ENCODE measurements at places on chromosomes 3 and 15.

DNA sequence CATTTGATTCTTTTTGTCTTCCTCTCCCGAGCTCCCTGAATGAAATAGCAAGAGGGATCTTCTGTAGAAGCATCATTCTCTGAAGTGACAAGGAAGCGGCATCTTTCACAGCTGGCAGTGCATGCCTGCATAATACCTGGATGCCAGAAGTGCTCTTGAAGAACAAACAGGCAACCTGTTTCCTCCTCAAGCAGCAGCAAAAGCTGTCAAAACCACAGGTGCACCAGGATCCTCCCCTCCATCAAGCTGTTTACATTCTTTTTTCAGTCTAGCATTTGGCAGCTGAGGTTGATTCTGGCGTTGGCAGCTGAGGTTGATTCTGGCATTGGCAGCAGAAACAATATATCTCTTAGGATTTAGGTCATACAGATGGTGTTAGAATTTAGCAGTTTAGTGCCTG lies 979.0 kb downstream of the TUSC7 start:
- DNase-seq: no peak
- no peaks in the 10 kb centered on the region for H3K27me3 ChIP-seq
- H3K27ac ChIP-seq: no peak overlapping the region
- no peak overlapping the region for H3K4me3 ChIP-seq
- no peaks in the 10 kb centered on the region for H3K36me3 ChIP-seq
- no peaks in the 10 kb centered on the region for H3K4me1 ChIP-seq

- no peaks in the 10 kb centered on the region for H3K4me1 ChIP-seq
- H3K27me3 ChIP-seq: no peaks in the 10 kb centered on the region
- no peak overlapping the region for H3K4me3 ChIP-seq
- peak overlapping the region; percentile 69 for H3K27ac ChIP-seq
These were observed 101.0 kb upstream of the CPNE4 start for GRCh38 chr3:132135628-132136333.

GRCh38 chr15:100211855-100212850 lies 129.6 kb downstream of the ADAMTS17 start:
- DNase-seq: no peak
- peaks cover 14% of the 10 kb centered on the region for H3K4me1 ChIP-seq
- no peaks in the 10 kb centered on the region for H3K27me3 ChIP-seq
- no peaks in the 10 kb centered on the region for H3K36me3 ChIP-seq
- H3K4me3 ChIP-seq: no peak overlapping the region

GRCh38 chr15:83200589-83200988 lies 7.0 kb downstream of the HDGFL3 start:
- no peaks in the 10 kb centered on the region for H3K27me3 ChIP-seq
- no peak overlapping the region for H3K27ac ChIP-seq
- H3K4me1 ChIP-seq: peaks cover 23% of the 10 kb centered on the region
- no peak for DNase-seq
- no peaks in the 10 kb centered on the region for H3K36me3 ChIP-seq
- H3K4me3 ChIP-seq: no peak overlapping the region

GRCh38 chr3:135915206-135915605 lies 50.3 kb upstream of the PPP2R3A start:
- H3K4me1 ChIP-seq: peaks cover 5% of the 10 kb centered on the region
- DNase-seq: no peak
- H3K36me3 ChIP-seq: no peaks in the 10 kb centered on the region
- H3K27me3 ChIP-seq: no peaks in the 10 kb centered on the region
- H3K27ac ChIP-seq: no peak overlapping the region

DNA sequence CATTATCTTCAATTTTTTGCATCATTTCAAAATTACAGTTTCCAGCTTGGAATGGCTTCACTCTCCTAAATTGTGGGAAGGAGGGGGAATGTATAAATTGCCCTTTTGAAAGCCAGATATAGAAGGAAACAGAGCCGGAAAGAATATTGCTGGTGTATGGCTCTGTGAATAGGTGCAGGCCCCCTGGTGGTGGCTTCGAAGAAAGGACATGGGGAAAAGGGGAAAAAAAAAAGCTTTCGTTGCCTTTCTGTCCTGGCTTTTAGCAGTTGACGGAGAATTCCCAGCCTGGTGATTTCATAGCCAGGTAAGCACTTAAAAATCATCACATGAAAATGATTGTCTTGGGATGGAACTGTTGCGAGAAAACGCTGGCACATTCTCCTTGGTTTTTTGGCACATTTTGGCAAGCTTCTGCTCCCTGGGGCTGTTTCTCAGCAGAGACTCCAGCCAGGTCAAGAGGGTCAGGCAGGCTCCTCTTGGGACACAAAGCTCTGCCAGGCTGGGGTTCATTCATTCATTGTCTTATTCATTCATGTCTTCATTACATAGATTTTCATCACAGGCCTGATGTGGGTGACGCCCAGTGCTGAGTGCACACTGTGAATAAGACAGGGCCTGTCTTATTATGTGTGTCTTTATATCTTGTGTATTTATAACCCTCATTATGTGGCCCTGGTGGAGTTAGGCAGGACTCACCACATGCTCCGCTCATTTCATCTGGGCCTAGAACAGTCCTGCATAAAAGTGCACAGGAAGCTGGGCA lies 300.0 kb upstream of the TPM1 start:
- no peak for DNase-seq
- peaks cover 35% of the 10 kb centered on the region for H3K4me1 ChIP-seq
- peak overlapping the region; percentile 59 for H3K27ac ChIP-seq
- H3K36me3 ChIP-seq: peaks cover 11% of the 10 kb centered on the region

DNA sequence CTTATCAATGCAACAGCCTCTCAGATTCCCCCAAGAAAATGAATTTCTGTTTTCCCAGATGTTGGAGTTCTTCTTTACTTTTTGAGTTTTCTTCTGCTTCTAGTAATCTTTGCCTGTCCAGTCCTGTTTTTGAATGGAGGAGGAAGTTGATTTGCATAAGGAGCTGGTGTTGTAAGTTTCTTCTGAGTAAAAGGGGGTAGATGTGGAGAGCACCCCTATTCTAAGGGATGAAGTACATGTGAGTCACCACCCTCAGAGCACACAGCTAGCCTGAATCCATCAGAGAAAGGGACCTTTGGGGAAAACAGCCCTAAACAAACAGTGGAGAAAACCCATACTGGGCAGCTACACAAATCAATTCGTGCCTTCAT lies 34.5 kb downstream of the ACAA1 start:
- no peaks in the 10 kb centered on the region for H3K36me3 ChIP-seq
- DNase-seq: no peak
- H3K27ac ChIP-seq: no peak overlapping the region

DNA sequence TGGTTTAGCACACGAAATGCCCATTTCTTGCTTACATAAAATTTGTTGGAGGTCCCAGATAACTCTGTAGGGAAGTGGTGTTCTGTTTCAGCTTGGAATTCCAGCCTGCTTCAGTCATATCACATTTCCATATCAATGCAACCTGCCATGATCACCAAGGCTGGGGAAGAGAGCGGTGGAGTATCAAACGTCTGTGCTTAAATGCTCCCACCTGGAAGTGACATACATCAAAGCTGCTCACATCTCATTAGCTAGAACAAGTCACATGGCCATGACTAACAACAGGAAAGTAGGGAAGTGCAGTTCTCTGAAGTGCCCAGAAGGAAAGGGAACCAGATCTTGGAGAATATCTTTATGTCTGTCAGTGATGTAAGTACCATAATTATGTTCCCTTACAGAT lies 130.2 kb upstream of the CFAP20DC start:
- H3K27me3 ChIP-seq: no peaks in the 10 kb centered on the region
- no peak overlapping the region for H3K4me3 ChIP-seq
- no peak overlapping the region for H3K27ac ChIP-seq
- H3K4me1 ChIP-seq: no peaks in the 10 kb centered on the region

DNA sequence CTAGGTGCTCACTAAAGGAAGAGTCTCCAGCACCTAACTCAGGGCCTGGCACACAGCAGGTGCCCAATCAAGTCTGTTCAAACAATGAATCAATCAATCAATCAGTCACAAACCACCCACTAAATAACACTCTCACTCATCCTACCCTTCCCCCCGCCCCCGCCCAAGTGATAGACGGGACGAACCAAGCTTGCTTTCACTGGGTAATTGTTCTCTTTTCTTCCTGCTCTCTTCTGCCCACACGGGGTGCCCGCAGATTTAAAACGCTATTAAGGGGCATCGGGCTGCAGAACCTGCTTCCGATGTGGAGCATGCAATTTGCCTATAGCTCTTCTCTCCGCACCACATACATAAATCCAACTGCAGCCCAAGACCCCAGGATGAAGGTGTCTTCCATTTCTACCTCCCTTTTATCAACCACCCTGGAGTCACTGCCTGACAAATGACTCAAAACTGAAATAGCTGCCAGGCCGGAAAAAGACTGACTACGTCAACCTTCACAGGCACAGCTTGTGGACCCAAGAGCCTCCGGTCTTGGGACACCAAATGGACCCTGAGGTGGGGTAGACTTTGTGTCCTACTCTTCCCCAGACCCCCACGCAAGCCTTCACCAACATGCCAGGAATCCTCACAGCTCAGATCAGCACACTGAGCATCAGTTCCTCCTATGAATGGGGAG lies 1.7 kb downstream of the KLHL25 start:
- H3K27me3 ChIP-seq: no peaks in the 10 kb centered on the region
- DNase-seq: no peak
- peak overlapping the region; percentile 98 for H3K4me3 ChIP-seq
- peaks cover 27% of the 10 kb centered on the region for H3K4me1 ChIP-seq
- no peak overlapping the region for H3K27ac ChIP-seq

- no peak overlapping the region for H3K27ac ChIP-seq
- H3K27me3 ChIP-seq: no peaks in the 10 kb centered on the region
- DNase-seq: no peak
These were observed 55.0 kb downstream of the PRICKLE2 start for GRCh38 chr3:64170270-64170669.

DNA sequence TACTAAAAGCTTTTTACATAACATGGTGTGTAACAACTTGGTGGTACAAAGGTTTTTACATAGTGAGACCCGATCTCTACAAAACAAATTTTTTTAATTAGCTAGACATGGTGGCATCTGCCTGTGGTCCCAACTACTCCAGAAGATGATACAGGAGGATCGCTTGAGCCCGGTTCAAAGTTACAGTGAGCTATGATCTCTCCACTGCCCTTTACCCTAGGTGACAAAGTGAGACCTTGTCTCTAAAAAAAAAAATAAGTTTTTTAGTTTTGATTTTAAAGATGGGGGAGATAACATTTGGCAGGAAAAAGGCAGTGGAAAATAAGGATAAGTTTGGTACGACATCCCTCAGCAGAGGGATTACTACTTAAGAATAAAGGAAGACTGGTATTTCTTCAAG lies 5.9 kb downstream of the FAM162A start:
- H3K4me3 ChIP-seq: no peak overlapping the region
- H3K27ac ChIP-seq: no peak overlapping the region
- no peaks in the 10 kb centered on the region for H3K27me3 ChIP-seq
- H3K4me1 ChIP-seq: peaks cover 65% of the 10 kb centered on the region
- H3K36me3 ChIP-seq: no peaks in the 10 kb centered on the region
- no peak for DNase-seq

DNA sequence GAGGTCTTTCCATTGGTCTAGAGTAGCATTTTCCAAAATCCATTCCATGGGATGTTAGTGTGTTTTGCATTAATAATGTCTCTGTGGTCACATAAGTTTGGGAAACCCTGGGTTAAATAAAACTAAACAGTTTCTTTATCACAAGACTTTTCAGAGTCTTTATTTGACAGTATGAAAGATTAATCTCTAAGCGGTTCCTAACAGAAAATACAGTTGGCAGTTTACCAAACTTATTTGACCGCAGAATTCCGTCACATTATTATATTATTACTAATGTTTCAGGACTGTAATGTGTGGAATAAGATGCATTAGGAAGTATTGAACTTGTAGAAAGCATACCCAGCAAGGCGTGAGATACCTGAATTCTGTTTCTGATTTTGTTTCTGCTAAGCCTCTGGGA lies 71.5 kb upstream of the ADAMTSL3 start:
- H3K4me1 ChIP-seq: no peaks in the 10 kb centered on the region
- no peaks in the 10 kb centered on the region for H3K36me3 ChIP-seq
- H3K27me3 ChIP-seq: no peaks in the 10 kb centered on the region
- DNase-seq: no peak
- H3K4me3 ChIP-seq: no peak overlapping the region

All from esophagus squamous epithelium (tissue), 5 donors.